Stimulated activated CD8-positive, alpha-beta memory T cell treated with anti-CD3 and anti-CD28 coated beads, Interleukin-12 subunit alpha, Interleukin-12 subunit beta, amount 100 ng/mL, for 1 hour (primary cell): ENCODE measurements at places on chromosomes 16 and 17.

DNA sequence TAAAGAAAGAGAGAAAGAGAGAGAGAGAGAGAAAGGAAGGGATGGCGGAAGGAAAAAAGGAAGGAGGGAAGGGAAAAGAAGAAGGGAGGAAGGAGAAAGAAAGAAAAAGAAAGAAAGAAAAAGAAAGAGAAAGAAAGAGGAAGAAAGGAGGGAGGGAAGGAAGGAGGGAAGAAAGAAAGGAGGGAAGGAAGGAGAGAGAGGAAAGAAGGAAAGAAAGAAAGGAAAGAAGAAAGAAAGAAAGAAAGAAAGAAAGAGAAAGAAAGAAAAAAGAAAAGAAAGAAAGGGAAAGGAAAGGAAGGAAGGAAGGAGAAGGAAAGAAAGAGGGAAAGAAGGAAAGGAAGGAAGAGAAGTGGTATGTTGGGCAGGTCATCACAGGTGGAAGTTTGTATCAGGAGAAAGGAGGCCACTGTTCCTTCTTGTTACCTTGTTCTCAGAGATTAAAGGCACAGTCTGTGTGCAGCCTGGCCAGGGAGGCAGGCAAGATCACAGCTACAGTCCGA, 19.3 kb downstream of the SLC35G3 start:
- no peak for DNase-seq

DNA sequence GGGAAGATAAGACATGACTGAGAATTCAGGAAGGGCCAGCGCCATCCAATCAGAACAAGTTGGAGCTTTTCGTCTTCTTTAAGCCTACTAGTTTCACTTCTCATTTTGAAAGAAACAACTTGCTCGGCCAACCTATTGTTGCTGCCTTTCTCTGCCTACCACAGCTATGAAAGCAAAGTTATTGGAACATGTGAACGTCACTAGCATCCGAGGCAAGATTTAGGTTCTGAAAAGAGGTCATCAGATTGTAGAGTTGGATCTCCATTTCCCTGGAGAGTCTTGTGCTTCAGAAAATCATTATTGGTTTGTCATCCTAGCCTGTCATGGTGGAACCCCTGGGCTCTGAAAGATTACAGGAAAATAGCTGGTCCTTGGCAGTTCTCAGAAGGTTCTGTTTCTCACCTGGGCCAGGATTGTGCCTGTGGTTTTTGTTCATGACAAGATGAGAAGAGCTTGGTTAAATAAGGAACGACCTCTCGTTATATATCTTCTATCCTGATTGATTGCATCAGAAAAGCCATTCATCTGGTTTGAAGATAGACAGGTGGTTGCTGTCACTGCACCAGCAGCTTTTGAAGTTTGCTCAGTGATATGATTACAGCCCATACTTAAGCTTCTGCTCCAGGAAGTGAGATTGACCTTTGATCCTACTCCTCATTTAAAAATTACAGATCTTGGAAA, 25.3 kb downstream of the CDH13 start:
- no peak for DNase-seq

GRCh38 chr16:15502041-15502725, 67.8 kb downstream of the BMERB1 start:
- DNase-seq: no peak

DNA sequence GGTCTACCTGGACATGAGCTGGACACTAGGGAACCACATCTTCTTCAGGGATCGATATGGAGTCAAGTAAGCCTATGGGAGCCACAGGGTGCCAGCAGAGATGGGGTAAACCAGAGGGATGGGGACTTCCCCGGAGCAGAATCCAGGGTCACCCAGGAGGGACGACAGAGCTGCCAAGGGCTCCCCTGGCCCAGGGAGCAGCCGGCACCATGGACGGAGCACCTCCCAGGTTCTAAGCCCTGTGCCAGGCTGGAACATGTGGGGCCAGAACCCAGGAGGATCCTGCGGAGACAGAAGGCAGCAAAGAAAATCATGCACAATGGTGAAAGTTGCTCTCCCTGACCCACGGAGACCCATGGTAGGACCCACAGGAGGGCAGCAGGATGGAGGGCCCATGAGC, 33.6 kb upstream of the KSR1 start:
- no peak for DNase-seq

- no peak for DNase-seq
Measured at GRCh38 chr17:6786618-6787017, 10.6 kb downstream of the FBXO39 start.

DNA sequence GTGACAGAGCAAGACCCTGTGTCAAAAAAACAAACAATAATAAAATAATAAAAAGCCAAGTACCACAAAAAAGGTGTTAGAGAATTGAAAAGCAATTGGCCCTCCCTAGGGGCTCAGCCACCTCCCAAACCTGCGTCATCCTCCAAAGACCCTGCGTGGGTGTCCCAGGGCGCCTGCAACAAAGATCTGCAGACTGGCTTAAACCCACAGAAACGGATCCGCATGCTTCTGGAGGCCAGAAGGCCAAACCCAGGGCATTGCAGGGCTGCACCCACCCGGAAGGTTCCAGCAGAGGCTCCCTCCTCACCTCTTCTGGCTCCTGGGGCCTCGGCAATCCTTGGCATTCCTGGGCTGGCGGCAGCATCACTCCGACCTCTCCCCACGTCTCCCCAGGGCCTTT, 1.5 kb downstream of the ENPP7 start:
- no peak for DNase-seq

DNA sequence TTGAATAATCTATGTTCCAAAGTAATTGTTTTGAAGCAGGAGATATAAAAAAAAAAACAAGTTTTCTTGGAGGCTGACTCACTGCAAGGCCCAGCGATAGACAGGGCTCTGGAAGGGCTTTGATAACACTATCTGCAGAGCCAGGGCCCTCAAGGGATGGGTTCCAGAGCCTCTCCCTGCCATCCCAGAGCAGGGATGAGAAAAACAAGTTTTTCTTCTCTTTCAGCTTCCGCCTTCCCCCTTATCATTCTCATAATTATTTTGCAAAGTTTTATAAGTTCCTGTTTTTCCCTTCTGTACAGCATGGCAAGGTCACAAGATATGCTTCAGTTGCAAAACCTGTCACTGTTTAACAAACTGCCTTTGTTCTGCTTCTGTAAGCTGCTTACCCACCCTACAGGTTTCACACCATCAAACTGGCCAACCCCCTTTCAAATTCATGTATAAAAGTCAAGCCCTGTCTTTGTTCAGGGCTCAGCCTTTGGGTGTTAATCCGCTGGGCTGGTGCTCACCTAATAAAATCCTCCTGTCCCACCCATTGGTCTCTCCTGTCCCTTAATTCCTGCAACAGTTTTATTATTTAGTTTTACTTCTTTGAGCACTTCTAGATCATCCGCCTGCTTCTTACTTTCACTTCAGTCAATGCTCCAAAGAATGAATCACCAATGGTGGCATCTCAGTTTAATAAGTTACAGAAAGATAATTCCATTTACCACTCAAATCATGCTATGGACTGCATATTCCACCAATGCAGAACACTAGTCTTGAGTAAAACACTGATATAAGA, 5.6 kb upstream of the THUMPD1 start:
- no peak for DNase-seq

DNA sequence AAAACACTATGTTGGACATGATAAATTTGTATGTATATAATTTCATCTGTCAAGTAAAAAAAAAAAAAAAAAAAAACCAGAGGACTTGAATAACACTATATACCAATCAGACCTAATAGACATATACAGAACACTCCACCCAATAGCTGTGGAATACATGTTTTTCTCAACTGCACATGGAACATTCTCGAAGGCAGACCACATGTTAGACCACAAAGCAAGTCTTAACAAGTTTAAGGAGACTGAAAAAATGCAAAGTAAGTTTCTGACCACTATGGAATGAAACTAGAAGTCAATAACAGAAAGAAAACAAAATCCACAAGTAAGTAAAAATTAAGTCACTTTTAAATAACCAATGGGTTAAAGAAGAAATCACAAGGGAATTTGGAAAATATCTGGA, 8.4 kb upstream of the CNTNAP4 start:
- DNase-seq: no peak

- no peak for DNase-seq
Measured at GRCh38 chr16:86458149-86458777, 52.1 kb upstream of the FOXF1 start.

- no peak for DNase-seq
Measured at GRCh38 chr16:70692130-70692872, 6.4 kb upstream of the MTSS2 start.

- no peak for DNase-seq
Measured at GRCh38 chr16:67718668-67719047, 458 bp downstream of the GFOD2 start.

- DNase-seq: no peak
Measured at GRCh38 chr16:27726621-27727261, 176.8 kb downstream of the KATNIP start.

DNA sequence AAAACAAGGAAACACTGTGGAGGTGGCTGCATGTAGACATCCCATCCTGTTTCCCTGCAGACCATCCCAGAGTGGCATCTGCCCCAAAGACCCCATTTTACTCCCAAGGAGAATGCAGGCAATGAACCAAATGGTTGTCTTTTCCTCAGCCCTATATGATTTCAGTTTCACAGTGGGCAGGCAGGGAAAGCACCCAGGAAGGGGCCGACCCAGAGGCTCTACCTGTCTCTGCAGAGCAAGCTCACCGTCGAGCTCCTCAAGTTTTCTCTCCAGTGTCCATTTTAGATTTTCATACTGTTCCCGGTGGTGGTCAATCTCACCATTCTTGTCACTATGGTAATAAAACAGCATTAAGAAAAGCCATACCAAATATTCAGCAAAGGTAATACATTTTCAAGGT, 14.6 kb downstream of the CCDC57 start:
- DNase-seq: no peak

GRCh38 chr17:64130559-64131001, 636 bp upstream of the ERN1 start:
- no peak for DNase-seq

GRCh38 chr17:71201639-71202038, 919.2 kb upstream of the SOX9 start:
- DNase-seq: no peak

GRCh38 chr16:27547134-27547533, 2.6 kb downstream of the GTF3C1 start:
- DNase-seq: no peak

DNA sequence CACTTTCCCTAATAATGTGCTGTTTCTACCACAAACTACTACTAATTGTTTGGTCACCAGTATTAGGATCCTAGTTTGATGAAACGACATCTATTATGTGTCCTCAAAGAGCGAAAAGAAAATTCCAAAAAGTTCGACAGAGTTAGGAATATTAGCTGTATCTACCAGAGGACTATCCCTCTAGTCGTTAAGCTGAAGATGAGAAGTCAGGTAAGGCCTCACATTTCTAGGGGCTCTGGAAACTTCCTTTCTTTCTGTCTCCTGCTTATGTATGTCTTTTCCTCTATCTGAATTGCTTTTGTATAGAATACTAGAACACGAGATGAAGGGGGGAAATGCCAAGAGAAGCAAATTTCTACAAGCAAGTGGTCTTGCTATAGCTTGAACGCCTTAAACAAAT, 1.6 kb downstream of the GLG1 start:
- no peak for DNase-seq

- no peak for DNase-seq
Measured at GRCh38 chr17:70447588-70447987, 278.3 kb downstream of the KCNJ2 start.

GRCh38 chr17:65293584-65294180, 156.5 kb downstream of the RGS9 start:
- DNase-seq: no peak

DNA sequence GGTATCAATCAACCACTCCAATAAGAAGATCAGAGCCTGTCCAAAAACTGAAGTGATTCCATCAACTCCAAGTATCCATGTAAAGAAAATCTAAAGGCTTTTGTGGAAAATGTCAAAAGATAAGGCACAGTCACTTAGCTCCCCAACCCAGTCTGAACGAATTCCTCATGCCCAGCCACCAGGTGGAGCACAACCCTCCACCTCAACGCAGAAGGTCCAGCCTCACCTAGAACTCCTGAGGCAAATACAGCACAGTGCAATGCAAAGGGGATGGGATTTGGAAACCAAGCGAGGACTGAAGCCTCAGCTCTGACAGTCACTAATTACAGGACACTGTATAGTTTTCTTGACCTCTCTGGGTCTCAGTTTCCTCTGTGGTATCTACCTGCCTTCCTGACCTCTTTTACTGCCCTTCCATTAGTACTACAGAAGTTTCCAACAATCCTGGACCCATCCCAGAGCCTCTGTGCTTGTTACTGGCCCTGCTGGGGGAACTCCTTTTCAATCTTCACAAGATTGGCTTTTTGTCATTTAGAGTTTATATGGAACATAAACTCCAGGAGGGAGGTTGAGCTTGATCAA, 2.0 kb downstream of the NCBP3 start:
- DNase-seq: peak; percentile 22

DNA sequence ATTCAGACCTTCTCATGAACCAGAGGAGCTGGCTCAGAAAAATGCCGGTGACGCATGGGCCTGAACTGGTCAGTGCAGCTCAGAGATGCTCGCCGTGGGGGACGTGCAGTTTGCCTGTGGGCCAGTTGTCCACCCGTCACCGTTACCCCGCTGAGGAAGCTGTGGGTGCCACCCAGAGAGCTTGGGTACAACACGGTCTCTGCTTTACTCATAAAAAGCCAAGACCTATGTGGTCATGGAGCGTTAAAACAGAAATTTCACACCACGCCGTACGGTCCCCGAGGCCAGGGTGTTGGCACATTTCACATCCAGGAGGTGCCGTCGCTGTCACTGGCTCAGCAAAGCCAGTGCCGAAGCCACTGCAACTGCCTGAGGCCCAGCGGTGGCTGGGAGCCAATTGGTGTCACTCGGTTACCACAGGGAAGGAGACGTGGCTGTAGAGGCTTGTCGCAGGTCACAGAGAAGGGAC, 120.9 kb downstream of the METRNL start:
- peak; percentile 21 for DNase-seq

GRCh38 chr16:10080051-10080772, 102.0 kb downstream of the GRIN2A start:
- no peak for DNase-seq

- no peak for DNase-seq
Measured at GRCh38 chr16:87212026-87212425, 105.2 kb downstream of the C16orf95 start.

GRCh38 chr16:31214708-31215286, 878 bp downstream of the TRIM72 start:
- no peak for DNase-seq

DNA sequence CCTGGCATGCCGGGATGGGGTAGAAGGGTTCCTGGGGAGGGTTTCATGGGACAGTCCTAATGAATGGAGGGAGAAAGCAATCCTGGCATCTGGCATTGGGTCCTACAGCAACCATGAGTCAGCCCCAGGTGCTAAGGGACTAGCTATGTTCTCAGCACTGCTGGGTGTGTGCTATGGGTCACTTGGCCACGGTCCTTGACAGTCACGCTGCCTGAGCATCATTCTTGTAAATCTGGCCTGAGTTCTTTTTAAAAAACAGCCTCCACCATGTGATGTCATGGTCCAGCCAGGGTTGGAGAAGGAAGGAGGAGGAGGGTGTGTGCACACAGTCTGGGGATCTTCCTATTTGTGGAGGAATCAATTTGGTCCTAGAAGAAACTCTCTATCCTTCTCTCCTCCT, 6.2 kb upstream of the RAMP2 start:
- no peak for DNase-seq

- no peak for DNase-seq
Measured at GRCh38 chr17:72393553-72393952, 272.7 kb downstream of the SOX9 start.

- peak; percentile 38 for DNase-seq
Measured at GRCh38 chr17:75587675-75588595, at the start of gene MYO15B. Gene MYO15B, plus strand, starts transcription at chr17:75587800. Its CDS starts 258 bp downstream, at chr17:75588058.
